ENCODE measurements at places on chromosomes 7 and 10.
A peak's percentile ranks its signal among the peaks of the same experiment; 100 is the strongest.

GRCh38 chr10:70648427-70648826, 23.9 kb upstream of the ADAMTS14 start:
- no peak overlapping the region for H3K4me3 ChIP-seq
- H3K36me3 ChIP-seq, result no peaks in the 10 kb centered on the region

DNA sequence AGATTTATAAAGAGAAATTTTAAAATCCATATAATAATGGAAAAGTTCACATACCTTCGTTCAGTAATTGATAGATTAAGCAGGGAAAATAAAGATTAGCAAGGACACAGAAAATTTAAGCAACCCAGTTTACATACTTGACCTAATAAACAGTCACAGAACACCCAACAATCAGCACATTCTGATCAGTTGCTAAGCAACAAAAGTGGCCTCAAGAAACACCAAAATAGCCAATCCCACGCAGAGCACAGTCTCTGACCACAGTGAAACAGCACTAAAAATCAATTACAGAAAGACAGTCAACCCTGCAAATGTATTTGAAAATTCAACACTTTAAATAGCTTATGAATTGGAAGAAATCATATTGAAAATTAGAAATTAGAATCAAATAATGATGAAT, 39.3 kb upstream of the DRGX start:
- H3K27ac ChIP-seq, result no peak overlapping the region
- H3K4me1 ChIP-seq, result no peaks in the 10 kb centered on the region
- H3K36me3 ChIP-seq, result no peaks in the 10 kb centered on the region
- H3K27me3 ChIP-seq, result peaks cover 9% of the 10 kb centered on the region
- no peak overlapping the region for H3K4me3 ChIP-seq
- DNase-seq, result no peak

GRCh38 chr7:117810642-117811512, 62.4 kb downstream of the CTTNBP2 start:
- no peak overlapping the region for H3K4me3 ChIP-seq
- no peak for DNase-seq
- H3K36me3 ChIP-seq, result no peaks in the 10 kb centered on the region
- no peaks in the 10 kb centered on the region for H3K27me3 ChIP-seq

DNA sequence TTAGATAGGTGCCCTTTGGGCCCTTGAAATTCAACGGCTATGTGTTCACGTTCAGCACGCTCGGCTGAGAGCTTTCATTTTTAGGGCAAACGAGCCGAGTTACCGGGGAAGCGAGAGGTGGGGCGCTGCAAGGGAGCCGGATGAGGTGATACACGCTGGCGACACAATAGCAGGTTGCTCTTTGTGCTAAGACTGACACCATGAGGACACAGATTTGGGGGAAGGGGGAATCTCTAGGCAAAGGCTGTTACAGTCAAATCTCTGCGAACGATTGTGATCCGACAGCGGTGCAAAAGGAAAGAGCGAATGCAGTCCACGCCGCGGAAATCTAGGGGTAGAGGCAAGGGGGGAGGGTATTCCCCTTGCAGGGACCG, 667 bp downstream of the KLLN start:
- H3K36me3 ChIP-seq, result peaks cover 39% of the 10 kb centered on the region
- H3K27me3 ChIP-seq, result no peaks in the 10 kb centered on the region
- H3K27ac ChIP-seq, result peak overlapping the region; percentile 89
- DNase-seq, result no peak

- H3K27me3 ChIP-seq, result peaks cover 7% of the 10 kb centered on the region
- no peak for DNase-seq
- no peaks in the 10 kb centered on the region for H3K36me3 ChIP-seq
These were observed 125.5 kb downstream of the NPY start for GRCh38 chr7:24409431-24410024.

DNA sequence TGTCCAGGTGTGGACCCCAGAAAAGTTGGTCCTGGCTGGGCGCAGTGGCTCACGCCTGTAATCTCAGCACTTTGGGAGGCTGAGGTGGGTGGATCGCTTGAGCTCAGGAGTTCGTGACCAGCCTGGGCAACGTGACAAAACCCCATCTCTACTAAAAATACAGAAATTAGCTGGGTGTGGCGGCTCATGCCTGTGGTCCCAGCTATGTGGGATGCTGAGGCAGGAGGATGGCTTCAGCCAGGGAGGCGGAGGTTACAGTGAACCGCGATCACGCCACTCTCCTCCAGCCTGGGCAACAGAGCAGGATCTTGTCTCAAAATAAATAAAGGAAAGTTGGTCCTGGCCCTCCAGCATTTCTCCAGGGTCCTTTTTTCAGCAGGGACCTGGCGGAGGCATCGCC, 1.4 kb downstream of the NUDT1 start:
- peaks cover 13% of the 10 kb centered on the region for H3K36me3 ChIP-seq
- no peak for DNase-seq
- no peak overlapping the region for H3K4me3 ChIP-seq
- no peak overlapping the region for H3K27ac ChIP-seq
- no peaks in the 10 kb centered on the region for H3K27me3 ChIP-seq

DNA sequence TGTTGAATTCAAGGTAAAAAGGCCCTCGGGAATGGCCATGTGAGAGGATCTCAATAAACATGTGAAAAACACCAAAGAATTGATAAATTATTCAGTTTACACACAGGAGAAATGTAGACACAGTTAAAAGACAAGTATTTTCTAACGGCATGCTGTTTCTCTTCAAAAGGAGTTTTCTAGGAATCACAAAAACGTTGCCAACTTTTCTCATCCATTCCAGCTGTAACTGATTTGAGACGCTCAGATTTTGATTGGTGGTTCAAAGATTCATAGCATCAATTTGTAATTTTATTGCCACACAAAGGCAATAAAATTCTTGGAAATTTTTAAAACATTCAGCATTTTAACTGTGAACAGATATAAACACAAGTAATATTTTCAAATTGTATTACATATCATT, 384.9 kb upstream of the PFKP start:
- no peak for DNase-seq
- no peak overlapping the region for H3K27ac ChIP-seq
- no peak overlapping the region for H3K4me3 ChIP-seq
- H3K4me1 ChIP-seq, result no peaks in the 10 kb centered on the region
- no peaks in the 10 kb centered on the region for H3K36me3 ChIP-seq
